Large intestine (tissue), 12 donors: ENCODE measurements at places on chromosomes 16 and 17.
A peak's percentile ranks its signal among the peaks of the same experiment; 100 is the strongest.

- no peak overlapping the region for H3K27ac ChIP-seq
- H3K4me3 ChIP-seq, result no peak overlapping the region
- peak; percentile 6 for DNase-seq
- no peaks in the 10 kb centered on the region for H3K27me3 ChIP-seq
Observed at GRCh38 chr16:53219795-53220454, 165.1 kb downstream of the CHD9 start.

- H3K4me3 ChIP-seq, result no peak overlapping the region
- H3K36me3 ChIP-seq, result no peaks in the 10 kb centered on the region
- H3K27ac ChIP-seq, result no peak overlapping the region
- no peak for DNase-seq
Observed at GRCh38 chr16:4026854-4027253, 89.4 kb downstream of the ADCY9 start.

DNA sequence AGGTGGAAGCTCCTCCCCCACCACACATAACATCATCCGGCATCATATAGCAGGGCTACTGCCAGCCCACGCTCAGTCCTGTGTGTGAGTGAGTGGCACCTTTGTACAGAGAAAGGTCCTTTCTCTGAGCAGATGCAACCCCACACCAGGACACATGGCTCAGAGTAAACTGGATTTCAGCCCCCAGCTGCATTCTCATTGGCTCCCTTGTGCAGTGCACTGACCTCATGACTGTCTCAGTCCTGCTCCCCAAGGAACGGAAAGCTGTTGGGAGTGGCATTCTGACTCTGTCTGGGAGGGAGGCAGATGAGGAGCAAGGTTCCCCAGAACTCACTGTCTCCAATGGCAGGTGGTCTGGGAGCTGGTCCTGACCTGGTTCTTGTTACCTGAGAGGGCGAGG, 244.1 kb downstream of the PHKB start:
- H3K36me3 ChIP-seq, result no peaks in the 10 kb centered on the region
- no peak overlapping the region for H3K4me3 ChIP-seq
- no peaks in the 10 kb centered on the region for H3K27me3 ChIP-seq
- no peaks in the 10 kb centered on the region for H3K4me1 ChIP-seq

DNA sequence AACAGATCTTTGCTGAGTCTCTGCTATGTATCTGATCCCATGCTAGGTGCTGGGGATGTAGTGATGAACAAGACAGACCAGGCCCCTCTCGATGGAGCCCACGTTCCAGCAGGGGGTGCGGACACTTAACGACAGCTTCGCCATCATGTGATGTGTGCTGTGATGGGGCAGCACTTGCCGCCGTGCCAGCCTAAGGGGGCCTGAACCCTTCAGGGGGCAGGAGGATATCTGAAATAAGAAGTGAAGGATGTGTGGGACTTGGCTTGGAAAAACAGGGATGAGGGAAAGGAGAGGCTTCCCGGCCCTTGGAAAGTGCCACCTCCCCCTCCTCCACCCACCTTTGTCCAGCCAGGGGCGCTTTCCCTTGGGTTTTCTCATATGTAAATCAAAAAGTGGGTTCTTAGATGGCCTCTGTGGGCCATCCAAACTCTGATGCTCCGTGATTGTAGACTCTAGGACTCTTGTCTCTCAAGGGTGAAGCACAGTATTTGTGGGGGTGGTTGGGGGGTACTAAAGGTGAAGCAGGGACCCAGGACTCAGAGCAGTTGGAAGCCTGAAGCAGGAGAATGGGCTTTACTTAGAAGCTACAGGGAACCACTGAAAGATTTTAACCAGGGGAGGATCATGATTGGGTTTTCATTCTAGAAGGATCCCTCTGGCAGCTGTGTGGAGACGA, 4.0 kb upstream of the DLX3 start:
- no peak overlapping the region for H3K27ac ChIP-seq
- H3K4me1 ChIP-seq, result peaks cover 21% of the 10 kb centered on the region
- DNase-seq, result no peak
- peaks cover 82% of the 10 kb centered on the region for H3K27me3 ChIP-seq

- no peak for DNase-seq
- no peaks in the 10 kb centered on the region for H3K4me1 ChIP-seq
- no peaks in the 10 kb centered on the region for H3K27me3 ChIP-seq
- no peak overlapping the region for H3K4me3 ChIP-seq
- peaks cover 62% of the 10 kb centered on the region for H3K36me3 ChIP-seq
Observed at GRCh38 chr16:1398826-1399581, 15.5 kb downstream of the UNKL start.

GRCh38 chr17:79874329-79874981, 35.2 kb upstream of the CBX4 start:
- DNase-seq, result peak; percentile 45
- H3K27me3 ChIP-seq, result no peaks in the 10 kb centered on the region
- no peak overlapping the region for H3K4me3 ChIP-seq
- H3K36me3 ChIP-seq, result no peaks in the 10 kb centered on the region
- H3K27ac ChIP-seq, result no peak overlapping the region

- DNase-seq, result no peak
- no peaks in the 10 kb centered on the region for H3K36me3 ChIP-seq
- no peak overlapping the region for H3K4me3 ChIP-seq
- no peak overlapping the region for H3K27ac ChIP-seq
Observed at GRCh38 chr17:40525294-40525693, 23.9 kb upstream of the TNS4 start.

DNA sequence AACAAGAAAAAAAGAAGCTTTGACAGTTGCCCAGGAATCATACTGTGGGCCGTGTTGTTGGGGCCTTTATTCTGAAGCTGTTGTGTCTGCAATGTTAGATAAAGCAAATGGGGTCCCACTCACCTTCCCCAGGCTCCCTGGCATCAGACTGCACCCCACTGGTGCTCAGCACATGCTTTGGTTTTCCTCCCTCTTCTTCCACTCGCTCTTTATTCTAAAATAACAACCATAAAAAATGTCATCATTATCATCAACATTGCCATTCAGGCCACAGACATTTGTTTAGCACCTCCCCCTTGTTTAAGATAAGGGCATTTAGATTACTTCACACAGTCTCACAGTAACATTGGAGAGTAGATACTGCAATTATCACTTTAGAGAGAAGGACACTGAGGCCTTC, 8.2 kb downstream of the MYLK3 start:
- no peak overlapping the region for H3K4me3 ChIP-seq
- DNase-seq, result no peak
- H3K27me3 ChIP-seq, result no peaks in the 10 kb centered on the region
- H3K27ac ChIP-seq, result no peak overlapping the region
